ENCODE measurements at places on chromosomes 6 and 20.

DNA sequence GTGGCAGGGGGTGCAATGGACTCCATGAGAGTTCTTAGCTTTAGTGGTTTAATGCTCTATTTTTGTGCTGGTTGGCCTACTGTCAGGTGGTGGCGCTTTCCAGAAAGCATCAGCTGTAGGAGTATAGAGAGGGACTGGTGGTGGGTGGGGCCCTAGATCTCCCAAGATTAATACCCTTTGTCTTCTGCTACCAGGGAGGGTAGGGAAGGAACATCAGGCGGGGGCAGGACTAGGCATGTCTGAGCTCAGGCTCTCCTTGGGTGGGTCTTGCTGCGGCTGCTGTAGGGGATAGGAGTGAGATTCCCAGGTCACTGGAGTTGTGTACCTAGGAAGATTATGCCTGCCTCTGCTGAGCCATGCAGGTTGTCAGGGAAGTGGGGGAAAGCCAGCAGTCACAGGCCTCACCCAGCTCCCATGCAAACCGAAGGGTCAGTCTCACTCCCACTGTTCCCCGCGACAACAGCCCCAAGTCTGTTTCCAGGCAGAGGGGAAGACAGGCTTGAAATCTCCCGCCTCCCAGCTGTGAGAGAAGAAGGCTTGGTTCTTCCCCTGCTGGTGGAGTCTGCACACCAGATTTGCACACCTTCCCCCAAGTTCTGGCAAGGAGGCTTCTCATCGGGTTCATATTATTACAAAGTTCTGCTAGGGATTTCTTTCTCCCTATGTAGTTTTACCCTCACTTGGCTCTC, 46.7 kb upstream of the PKIB start:
- no peaks in the 10 kb centered on the region for H3K4me1 ChIP-seq
- no peak overlapping the region for H3K4me3 ChIP-seq
- no peak for DNase-seq
- H3K27me3 ChIP-seq = no peaks in the 10 kb centered on the region
- no peak overlapping the region for H3K27ac ChIP-seq

- H3K27me3 ChIP-seq = no peaks in the 10 kb centered on the region
- no peak overlapping the region for H3K4me3 ChIP-seq
- H3K4me1 ChIP-seq = peaks cover 6% of the 10 kb centered on the region
Measured at GRCh38 chr6:108851756-108852155, 3.5 kb downstream of the ARMC2 start.

DNA sequence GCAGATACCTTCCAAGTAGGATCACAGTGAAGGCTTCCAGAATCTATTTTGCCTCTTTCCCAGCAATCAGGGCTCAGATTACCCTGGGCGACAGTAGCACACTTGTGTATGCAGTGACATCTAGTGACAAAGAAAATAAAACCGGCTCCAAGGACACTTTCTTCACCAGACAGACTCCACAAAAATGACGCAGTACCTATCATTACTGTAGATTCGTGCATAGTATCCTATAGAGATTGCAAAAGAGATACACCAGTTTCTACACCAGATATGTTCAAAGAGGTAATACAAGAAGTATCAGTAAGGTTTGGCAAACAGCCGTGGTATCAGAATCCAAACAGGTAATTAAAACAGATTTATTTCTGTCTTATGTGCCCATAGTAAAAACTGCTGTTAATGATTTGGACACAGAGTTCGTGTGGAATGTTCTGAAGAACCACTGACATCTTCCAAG, 600.4 kb upstream of the JAG1 start:
- no peak overlapping the region for H3K27ac ChIP-seq
- no peak for DNase-seq
- no peak overlapping the region for H3K4me3 ChIP-seq
- no peaks in the 10 kb centered on the region for H3K27me3 ChIP-seq
- no peaks in the 10 kb centered on the region for H3K4me1 ChIP-seq

DNA sequence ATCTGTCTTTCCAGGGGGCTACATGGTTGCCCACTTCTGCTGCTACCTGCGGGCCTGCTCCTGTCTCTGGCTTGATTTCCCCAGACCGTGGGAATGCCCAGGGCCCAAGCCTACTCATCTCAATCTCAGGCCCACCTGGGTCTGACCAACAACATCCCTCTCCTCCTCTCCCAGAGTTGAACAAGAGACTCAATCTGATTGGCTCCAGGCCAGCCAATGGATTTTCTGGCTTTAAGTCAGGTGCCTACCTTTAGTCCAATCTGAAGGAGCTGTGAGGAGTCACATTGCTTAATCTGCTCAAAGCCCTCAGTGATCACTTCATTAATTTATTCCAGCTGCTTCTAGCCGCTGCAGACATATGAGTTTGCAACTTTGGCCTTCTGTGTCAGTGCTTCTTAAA, 162.4 kb upstream of the KCNG1 start:
- H3K27ac ChIP-seq = no peak overlapping the region
- H3K27me3 ChIP-seq = peaks cover 16% of the 10 kb centered on the region
- no peak for DNase-seq
- no peaks in the 10 kb centered on the region for H3K4me1 ChIP-seq

DNA sequence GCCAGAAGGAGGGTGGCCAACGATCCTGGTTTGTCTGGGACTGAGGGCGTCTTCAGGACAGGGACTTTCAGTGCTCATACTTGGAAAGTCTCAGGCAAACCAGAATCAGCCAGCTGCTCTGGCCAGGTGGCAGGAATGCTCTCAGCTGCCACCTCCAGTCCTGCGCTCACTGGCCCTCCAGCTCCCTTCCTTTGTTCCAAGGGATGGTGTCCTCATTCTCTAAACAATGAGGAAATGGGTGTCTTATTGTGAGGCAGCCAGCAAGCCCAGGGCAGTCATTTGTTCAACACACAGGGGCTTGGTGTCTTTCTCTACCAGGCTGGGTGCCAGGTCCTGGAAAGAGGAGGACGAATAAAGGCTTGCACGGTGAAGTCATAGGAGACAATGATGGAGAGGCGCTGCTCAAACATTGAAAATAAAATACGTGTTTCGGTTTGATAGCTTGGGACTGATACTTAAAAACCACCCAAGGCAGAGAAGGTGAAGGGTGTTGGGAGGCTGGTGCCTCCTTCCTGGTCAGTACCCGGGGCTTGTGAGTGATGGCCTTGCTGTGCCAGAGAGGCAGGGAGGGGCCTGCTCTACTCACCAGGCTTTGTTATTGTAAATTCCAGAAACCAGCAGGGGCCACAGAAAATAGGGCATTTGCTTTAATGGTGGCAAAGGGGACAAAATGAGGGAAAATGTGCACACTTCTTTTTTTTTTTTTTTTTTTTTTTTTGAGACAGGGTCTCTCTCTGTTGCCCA, 11.3 kb upstream of the TMEM181 start:
- no peaks in the 10 kb centered on the region for H3K4me1 ChIP-seq
- peak; percentile 31 for DNase-seq
- H3K27me3 ChIP-seq = no peaks in the 10 kb centered on the region
- H3K36me3 ChIP-seq = no peaks in the 10 kb centered on the region
- H3K4me3 ChIP-seq = no peak overlapping the region
- H3K27ac ChIP-seq = no peak overlapping the region

DNA sequence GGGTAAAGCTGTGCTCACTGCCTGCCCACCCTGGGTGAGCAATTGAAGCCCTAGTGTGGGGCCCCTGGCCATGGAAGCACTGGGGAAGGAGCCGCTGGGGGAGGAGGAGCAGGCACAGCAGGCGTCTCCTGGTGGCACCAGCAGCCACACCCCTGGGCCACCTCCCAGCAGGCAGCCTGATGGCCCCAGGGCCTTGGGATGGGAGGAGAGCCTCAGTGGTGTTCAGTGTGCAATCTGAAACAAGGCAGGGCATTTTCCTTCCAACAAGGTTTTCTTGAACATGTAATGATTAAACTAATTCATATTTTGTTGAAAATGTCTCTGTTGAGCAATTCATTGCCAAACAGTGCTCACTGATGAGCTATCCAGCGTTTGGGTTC, 151.0 kb downstream of the ZDHHC14 start:
- H3K27ac ChIP-seq = no peak overlapping the region
- H3K4me3 ChIP-seq = no peak overlapping the region
- H3K36me3 ChIP-seq = no peaks in the 10 kb centered on the region
- DNase-seq = no peak
- H3K27me3 ChIP-seq = no peaks in the 10 kb centered on the region

- H3K4me1 ChIP-seq = no peaks in the 10 kb centered on the region
- no peak overlapping the region for H3K27ac ChIP-seq
- no peaks in the 10 kb centered on the region for H3K27me3 ChIP-seq
- no peak for DNase-seq
- H3K36me3 ChIP-seq = no peaks in the 10 kb centered on the region
Measured at GRCh38 chr6:14972379-14973067, 273.3 kb upstream of the JARID2 start.

DNA sequence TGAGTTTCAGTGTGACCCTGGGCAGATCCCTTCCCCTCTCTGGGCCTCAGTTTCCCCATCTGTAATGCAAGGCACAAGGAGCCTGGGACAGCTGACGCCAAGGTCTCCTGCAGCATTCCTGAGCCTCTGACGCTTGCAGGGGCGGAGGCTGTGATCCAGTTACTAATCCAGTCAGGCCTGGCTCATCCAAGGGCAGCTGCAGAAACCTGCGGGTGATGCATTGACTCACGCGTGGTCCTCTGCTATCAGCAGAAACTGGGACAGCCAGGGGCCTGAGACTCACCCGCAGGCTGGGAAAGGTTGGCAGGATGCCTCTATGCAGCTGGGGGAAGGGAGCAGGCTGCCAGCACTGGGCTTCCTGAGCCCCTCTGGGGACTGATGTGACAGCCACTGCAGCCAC, 65.0 kb upstream of the SIRPA start:
- H3K4me3 ChIP-seq = no peak overlapping the region
- no peak overlapping the region for H3K27ac ChIP-seq
- peaks cover 19% of the 10 kb centered on the region for H3K4me1 ChIP-seq
